ENCODE measurements at places on chromosomes 1 and 21. TPM values are rescaled to one million over a fixed set of nuclear protein-coding genes. Genes with fewer than 3 reads are reported as not detected.

The FAM43B gene
- total RNA-seq = 0.32 TPM

The GSTM1 gene
- total RNA-seq = not detected

The PGLYRP4 gene
- not detected for total RNA-seq

The GLIS1 gene
- total RNA-seq = 1.8 TPM

The FCAMR gene
- not detected for total RNA-seq

The IFNGR2 gene
- 56.3 TPM for total RNA-seq

The GJA8 gene
- total RNA-seq = not detected

The CR2 gene
- total RNA-seq = not detected

The SPATA45 gene
- total RNA-seq = not detected

The RXRG gene
- not detected for total RNA-seq

The KIF2C gene
- total RNA-seq = 6.1 TPM

The TNFAIP8L2 gene
- not detected for total RNA-seq

The RGS18 gene
- total RNA-seq = not detected

The C4BPA gene
- under 0.01 TPM for total RNA-seq

The C1orf94 gene
- not detected for total RNA-seq

The MYOG gene
- not detected for total RNA-seq

The CLCA1 gene
- not detected for total RNA-seq

The DYNLT5 gene
- not detected for total RNA-seq

The CFHR3 gene
- total RNA-seq = not detected

The GPR52 gene
- not detected for total RNA-seq

The WNT3A gene
- not detected for total RNA-seq

The KRTAP11-1 gene
- total RNA-seq = not detected

The FAM167B gene
- total RNA-seq = 2.8 TPM

The STK40 gene
- 14.3 TPM for total RNA-seq

The SELL gene
- total RNA-seq = 0.81 TPM

The HSD3B2 gene
- not detected for total RNA-seq

The CHI3L1 gene
- 23.8 TPM for total RNA-seq

The FAM229A gene
- total RNA-seq = 0.18 TPM

The RGS13 gene
- total RNA-seq = not detected

The S100A9 gene
- not detected for total RNA-seq

The SLAMF6 gene
- total RNA-seq = not detected

The LEPROT gene
- 70.6 TPM for total RNA-seq

The TFF2 gene
- total RNA-seq = not detected

The E2F2 gene
- total RNA-seq = 0.81 TPM

The NUCKS1 gene
- total RNA-seq = 67.5 TPM

The NOL9 gene
- total RNA-seq = 16.1 TPM

The F5 gene
- not detected for total RNA-seq

The PMVK gene
- 6.3 TPM for total RNA-seq

The S100A7A gene
- total RNA-seq = not detected

Measured in cardiac atrium fibroblast (primary cell).